Left lobe of liver (tissue), 2 donors: ENCODE measurements at places on chromosomes 2 and 18. TPM values are rescaled to one million over a fixed set of nuclear protein-coding genes. Genes with fewer than 3 reads are reported as not detected.

DNA sequence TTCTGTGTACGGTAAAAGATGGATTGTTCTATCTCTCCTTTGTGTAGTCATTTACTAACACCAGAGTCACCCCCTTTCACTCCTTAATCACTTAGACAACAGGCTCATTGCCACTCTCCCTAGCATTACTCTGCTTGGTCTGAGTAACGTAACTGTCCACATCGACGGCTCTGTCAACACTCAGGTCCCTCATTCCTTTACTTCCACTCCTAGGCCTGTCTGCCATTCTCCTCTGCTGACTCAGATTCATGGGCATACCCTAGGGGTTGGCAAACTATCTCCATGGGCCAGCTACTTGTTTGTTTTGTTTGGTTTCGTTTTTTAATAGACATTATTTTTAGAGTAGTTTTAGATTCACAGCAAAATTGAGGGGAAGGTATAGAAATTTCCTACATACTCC, 243.9 kb downstream of the NR4A2 start:
- no peak for DNase-seq

DNA sequence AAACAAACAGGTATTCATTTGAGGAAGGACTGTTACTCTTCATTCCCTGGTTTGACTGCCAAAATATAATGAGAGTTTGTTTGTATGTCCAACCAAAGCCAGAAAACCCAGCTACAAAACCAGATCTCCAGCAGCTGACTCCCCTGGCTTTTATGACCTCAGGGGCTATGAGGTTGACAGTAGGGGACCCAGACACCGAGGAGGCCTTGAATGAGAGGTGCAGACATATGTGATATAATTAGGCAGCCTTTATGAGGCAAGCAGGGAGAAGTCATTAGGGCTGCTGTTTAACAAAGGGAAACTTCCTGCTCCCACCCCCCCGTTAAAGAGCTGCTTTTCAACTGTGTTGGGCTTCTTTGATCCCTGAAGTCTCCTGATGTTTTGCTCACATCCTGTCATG, 236.7 kb downstream of the SLC4A3 start:
- no peak for DNase-seq

GRCh38 chr2:58239243-58239925, 1.7 kb downstream of the FANCL start:
- no peak for DNase-seq

Gene ALPI
- not detected for total RNA-seq

Gene MTLN
- 40.8 TPM for total RNA-seq

Gene SMARCAL1
- 6.5 TPM for total RNA-seq

Gene SIX3
- total RNA-seq: not detected
